T-helper 1 cell (primary cell): ENCODE measurements at places on chromosomes 16 and 17.

DNA sequence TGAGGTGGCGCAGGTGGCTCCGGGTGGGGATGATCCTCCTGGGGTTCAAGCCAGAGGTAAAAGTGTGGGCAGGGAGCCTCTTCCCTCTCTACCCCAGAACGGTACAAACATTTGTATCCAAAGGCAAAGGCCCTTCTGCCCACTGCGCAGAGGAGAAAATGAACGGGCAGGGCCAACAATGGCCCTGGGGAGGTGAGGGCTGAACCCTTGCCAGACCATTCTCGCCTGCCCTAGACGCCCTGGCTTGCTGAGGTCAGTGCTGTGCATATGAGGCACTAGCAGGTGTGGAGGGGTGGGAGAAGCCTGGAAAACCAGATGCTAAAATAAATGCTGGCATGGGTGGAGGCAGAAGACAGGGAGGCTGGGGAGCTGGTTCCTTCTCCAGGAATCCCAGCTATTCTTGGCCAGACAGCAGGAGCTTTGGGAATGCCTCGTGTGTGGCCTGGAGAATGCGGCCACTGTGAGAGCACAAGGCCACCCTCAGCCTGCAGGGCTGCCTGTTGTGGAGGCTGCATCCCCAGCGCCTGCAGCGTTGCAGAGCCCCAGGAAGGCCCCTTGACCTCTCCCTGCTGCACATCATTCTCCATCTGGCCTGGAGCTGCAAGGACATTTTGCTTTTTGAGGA, 4.5 kb downstream of the C17orf50 start:
- DNase-seq = no peak

DNA sequence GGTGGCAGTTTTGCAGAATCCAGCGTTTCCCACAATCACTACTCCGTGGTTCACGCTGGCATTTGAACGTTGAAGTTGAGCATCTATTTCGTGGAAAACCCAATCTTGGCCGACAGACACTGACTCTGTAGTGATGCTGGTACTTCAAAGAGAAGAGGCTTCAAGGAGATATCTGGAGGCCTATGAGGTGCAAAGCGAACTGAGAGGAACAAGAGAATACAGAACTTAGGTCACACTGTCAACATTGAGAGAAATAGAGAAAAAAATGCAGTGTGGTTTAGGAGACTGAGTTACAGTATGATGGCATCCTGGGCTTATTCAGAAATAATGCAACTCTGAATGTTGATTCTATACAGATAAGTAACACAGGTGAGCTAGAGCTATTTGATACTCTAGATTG, 16.0 kb downstream of the CCL16 start:
- DNase-seq = no peak

GRCh38 chr17:82333279-82334171, at the start of gene SECTM1:
SECTM1 (minus strand) TSS chr17:82333766; CDS start chr17:82327240, 6,526 bp downstream.
- no peak for DNase-seq

GRCh38 chr17:41835214-41835799, 725 bp downstream of the NT5C3B start:
- DNase-seq = no peak

DNA sequence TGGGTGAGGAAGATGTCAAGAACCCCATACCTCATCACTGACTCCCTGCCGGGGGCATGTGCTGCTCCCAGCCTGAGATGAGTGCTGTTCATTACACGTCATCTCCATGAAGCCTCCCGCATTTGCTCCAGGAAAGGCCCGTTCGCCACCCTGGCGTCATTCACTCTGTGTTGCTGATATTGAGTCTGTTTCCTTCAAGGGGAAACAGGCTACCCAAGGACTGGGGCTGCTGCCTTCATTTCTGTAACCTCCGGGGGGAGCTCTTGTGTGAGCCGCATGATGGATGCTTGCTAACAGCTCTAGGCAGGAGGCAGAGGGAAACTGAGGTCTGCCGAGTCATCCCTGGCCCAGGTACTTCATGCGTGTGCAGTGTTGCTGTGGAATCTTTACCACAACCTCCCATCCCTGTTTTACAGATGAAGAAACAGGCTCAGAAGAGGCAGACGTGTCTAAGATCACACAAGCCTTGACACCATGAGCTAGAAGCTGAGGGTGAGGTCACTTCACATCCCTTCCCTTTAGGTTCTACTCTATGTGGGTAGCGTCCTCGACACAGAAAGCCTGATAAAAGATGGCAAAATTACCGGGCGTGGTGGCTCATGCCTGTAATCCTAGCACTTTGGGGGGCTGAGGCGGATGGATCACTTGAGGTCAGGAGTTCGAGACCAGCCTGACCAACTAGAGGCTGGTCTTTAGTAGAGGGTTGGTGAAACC, 3.5 kb upstream of the ARMC5 start:
- DNase-seq = no peak

DNA sequence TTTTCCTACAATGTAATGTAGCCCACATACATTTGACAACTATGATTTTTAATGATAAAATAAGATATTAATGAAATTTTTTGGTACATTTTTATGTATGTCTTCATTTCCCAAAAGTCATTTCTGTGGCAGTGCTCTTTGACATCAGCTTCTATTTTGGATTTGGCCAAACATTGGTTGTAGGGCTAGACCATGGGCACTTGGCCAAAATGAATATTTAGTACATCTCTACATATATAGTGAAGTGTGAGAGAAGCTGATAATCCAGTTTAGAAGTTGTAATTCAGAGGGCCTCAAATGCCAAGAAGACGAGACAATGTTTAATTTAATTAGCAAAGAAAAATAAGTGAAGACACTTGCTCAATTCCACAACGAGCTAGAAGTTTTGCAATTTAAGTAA, 724.9 kb upstream of the SOX9 start:
- no peak for DNase-seq
